CD14-positive monocyte (primary cell): ENCODE measurements at places on chromosomes 5 and 9.

GRCh38 chr9:88987661-88988060, 3.6 kb upstream of the S1PR3 start:
- DNase-seq, result no peak

- DNase-seq, result peak; percentile 37
These were observed 27.3 kb upstream of the FER start for GRCh38 chr5:108720391-108720790.

- DNase-seq, result no peak
These were observed 47.6 kb upstream of the SHOC1 start for GRCh38 chr9:111842313-111842712.

GRCh38 chr5:112004867-112005622, 248.1 kb upstream of the NREP start:
- no peak for DNase-seq
